ENCODE measurements at places on chromosomes 2 and 18.

- no peak for DNase-seq
Measured at GRCh38 chr18:14747513-14748474, at the start of gene ANKRD30B. Gene ANKRD30B, plus strand, starts transcription at chr18:14748172. Its CDS starts 248 bp downstream, at chr18:14748420.

DNA sequence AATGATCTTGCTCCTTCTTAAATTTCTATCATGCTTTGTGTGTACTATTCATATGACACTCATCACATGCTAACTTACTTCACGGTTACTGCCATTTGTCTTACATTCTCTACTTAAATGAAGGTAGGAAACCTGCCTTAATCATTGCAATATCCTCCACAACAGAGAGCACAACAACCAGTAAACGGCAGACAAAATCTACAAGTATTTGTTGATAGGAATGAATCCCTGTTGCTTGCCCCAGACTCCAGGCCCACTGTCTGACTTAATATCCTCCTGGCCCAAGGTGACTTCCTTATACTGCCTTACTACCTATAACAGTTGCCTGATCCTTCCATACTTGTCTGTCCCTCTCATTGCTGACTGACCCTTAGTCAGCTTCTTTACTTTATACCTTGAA, 3.5 kb downstream of the PPP3R1 start:
- DNase-seq, result no peak

DNA sequence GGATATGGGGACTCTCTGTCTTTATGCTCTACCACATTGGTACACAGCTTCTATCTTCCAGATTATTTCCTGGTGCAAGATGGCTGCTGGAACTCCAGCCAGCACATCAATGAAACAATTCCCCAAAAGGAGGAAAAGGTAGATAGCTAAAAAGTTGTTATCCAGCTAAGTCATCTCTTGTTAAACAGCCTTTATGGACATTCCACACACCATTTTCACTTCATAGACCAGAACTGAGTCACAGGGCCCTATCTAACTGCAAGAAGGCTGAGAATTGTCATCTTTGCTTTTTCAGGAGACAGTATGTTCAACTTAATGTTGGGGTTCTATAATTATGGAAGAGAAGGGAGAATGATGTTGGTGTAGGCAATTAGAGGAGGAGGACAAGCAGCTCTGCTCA, 133.3 kb upstream of the NOSTRIN start:
- DNase-seq, result no peak

DNA sequence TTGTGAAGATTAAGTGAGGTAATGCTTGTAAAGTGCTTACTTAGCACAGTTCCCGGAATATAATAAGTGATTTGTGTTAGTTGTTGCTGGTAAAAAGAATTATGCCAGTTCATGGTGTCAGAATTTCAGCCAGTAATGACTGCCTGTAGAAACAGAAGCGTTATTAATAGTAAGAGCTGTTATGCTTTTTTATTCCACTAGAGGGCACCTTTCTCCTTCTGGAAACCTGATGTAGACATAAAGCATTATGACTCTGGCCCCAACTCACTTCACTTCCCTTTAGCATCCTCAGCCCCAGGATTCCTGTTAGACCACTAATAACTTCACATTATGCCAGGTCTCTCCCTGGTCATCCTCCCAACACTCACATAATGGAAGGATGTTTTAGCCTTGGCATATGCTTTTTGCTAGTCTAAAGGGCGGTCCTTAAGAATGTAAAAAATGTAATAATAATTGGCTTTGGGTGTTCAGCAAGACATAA, 34.9 kb downstream of the C18orf54 start:
- no peak for DNase-seq

- no peak for DNase-seq
Measured at GRCh38 chr2:152462120-152462519, 127.1 kb downstream of the FMNL2 start.

DNA sequence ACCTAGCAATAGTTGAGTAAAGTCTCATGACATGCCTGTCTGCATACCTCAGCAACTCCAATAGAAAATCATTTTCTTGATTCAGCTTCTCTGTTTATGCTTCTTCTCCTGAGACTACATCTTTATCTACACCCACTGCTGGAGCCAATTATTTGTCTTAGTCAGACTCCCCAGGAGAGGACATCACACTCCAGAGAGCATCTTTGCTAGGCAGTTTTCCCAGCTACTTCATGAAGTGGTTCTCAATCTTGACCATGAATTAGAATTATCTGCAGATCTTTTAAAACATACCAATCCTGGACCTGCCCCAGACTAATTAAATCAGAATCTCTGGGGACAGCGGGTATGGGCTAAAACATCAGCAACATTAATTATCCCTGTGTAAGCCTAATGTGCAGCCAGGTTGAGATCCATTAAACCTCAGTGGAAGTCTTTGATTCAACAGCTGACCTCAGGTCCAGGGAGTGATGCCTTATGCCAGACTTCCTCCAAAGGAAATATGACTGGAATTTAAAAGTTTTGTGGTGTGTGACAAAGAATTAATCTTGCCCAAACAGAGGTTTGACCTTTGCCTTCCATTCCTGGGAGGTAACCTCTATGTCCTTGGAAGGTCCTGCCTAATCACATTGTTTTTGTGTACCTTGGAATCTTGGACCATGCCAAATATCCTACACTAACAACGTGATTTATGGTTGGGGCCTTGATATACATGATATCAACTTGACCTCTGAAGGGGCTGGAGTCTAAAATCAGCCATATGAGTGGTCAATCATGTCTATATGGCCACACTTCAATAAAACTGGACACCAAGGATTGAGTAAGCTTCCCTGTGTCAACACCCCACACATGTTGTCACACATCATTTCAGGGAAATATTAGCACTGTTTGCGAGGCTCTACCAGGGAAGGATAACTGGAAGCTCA, 99.3 kb upstream of the DNAJC10 start:
- no peak for DNase-seq

- no peak for DNase-seq
Measured at GRCh38 chr18:31098878-31099277, 3.3 kb downstream of the DSC2 start.

All from activated CD8-positive, alpha-beta memory T cell treated with anti-CD3 and anti-CD28 coated beads, Interleukin-2, amount 50 U/mL, for 48 hours (primary cell).